ENCODE measurements at places on chromosomes 2 and 18.
A peak's percentile ranks its signal among the peaks of the same experiment; 100 is the strongest.

DNA sequence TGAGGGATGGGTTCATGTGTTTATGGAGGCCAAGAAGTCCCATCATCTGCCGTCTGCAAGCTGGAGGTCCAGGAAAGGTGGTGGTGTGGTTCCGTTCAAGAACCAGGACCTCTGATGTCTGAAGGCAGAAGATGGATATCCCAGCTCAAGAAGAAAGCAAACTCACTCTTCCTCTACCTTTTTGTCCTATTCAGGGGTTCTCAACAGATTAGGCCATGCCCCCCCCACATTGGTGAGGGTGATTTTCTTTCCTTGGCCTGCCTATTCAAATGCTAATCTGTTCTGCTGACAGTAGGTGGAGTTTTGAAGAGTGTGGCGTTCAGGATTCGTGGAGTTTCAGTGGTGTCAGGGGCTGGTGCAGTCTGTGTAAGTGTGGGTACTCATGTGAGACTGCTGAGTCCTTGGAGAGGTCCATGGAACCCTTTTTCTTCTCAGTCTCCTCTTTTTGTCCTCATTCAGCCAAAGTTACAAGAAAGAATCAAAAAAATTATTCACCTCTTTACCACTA is 5.9 kb downstream of the MSL3B start:
- no peak for DNase-seq

DNA sequence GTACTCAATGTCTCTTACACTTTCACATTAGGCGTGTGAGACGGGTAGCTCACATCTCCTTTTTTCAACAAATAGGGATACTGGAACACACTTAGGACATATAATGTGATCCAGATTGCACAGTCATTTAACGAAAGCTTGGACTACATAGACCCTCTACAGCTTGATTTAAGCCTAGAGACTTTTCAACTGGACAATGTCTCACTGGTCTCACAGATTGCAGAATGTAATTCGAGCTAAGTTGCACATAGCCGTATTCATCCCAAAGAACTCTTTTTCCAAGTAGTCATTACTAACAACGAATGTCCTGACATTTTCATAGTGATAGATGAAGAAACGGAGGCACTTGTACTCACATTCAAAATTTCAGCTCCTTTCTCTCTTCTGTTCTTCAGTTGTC is 612.1 kb downstream of the ZEB2 start:
- DNase-seq = no peak

GRCh38 chr2:85851253-85852151 is 37.3 kb downstream of the ST3GAL5 start:
- no peak for DNase-seq

- DNase-seq = no peak
Measured at GRCh38 chr2:190804182-190804795, 76.3 kb upstream of the GLS start.

DNA sequence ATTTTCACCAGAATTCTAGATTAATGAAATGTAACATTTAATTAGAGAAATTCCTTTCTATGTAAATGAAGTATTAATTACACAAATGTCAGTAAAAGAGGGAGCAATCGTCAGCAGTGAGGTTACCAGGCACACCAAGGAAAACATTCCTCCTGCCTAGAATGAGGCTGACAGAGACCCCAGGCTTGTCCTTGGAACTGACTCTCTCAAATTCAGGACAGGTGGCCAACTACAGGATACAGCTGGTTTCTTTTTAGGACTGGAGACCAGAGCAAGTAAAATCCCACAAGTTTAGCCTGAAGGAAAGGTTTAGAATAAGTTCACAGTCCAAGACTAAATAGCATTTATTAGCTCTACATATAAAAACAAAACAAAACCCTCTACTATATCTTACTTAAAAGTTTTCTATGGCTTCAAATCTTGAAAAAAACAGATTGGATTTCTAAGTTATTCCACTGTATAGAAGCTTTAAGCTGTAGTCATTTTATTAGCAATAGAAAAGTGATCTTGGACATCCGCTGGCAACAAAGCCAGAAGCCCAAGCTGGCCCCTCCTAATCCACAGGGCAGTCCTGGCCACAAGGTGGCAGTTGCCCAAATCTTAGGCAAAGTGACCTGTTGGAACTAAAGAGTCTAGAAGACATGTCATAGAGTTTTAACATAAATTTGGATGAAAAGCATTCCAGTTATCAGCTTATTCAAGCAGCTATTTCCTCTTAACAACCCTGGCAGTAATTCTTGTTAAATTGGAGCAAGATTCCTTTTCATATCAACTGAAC is 81.0 kb downstream of the SP3 start:
- DNase-seq = peak; percentile 13
